Uterine smooth muscle cell (primary cell): ENCODE measurements at places on chromosomes 16 and 17. TPM values are rescaled to one million over a fixed set of nuclear protein-coding genes. Genes with fewer than 3 reads are reported as not detected.

Gene CLDN7
- total RNA-seq = 2.1 and 4.5 TPM in 2 replicates

Gene ARHGAP23
- 37.5 and 57.9 TPM in 2 replicates for total RNA-seq

Gene CCDC144A
- 0.33 and 9.1 TPM in 2 replicates for total RNA-seq

Gene MYH8
- total RNA-seq = under 0.01 TPM in 1 of 2 replicates, not detected in the other

Gene SOX9
- 2.9 and 3.2 TPM in 2 replicates for total RNA-seq

Gene MYLK3
- 0.11 and 0.37 TPM in 2 replicates for total RNA-seq

Gene GSDMA
- total RNA-seq = not detected in 2 replicates

Gene LITAFD
- total RNA-seq = not detected in 2 replicates

Gene CDH1
- total RNA-seq = not detected in 2 replicates

Gene APOH
- total RNA-seq = not detected in 2 replicates

Gene ACE
- 4.6 and 7.6 TPM in 2 replicates for total RNA-seq

Gene NUPR1
- 12.1 and 30.9 TPM in 2 replicates for total RNA-seq

Gene MYH4
- total RNA-seq = not detected in 2 replicates

Gene KNOP1
- total RNA-seq = 9.7 and 11.6 TPM in 2 replicates

Gene NUDT7
- 4.7 and 11.2 TPM in 2 replicates for total RNA-seq

Gene LDAF1
- total RNA-seq = 59.8 and 107 TPM in 2 replicates

Gene C16orf92
- total RNA-seq = not detected in 2 replicates

Gene CACNG3
- total RNA-seq = not detected in 2 replicates

Gene KRTAP3-1
- not detected in 2 replicates for total RNA-seq

Gene CCL1
- total RNA-seq = not detected in 2 replicates

Gene SLC6A2
- not detected in 2 replicates for total RNA-seq

Gene PRR14
- 4.8 and 5.1 TPM in 2 replicates for total RNA-seq

Gene EPX
- not detected in 2 replicates for total RNA-seq

Gene ZC3H7A
- 57.5 and 58.3 TPM in 2 replicates for total RNA-seq

Gene GP2
- not detected in 2 replicates for total RNA-seq

Gene RHOT1
- total RNA-seq = 45.6 and 49.4 TPM in 2 replicates

Gene EXOC3L1
- 0.11 and 0.12 TPM in 2 replicates for total RNA-seq

Gene TBC1D26
- under 0.01 TPM in 2 replicates for total RNA-seq

Gene ST6GALNAC2
- 0.89 and 1.4 TPM in 2 replicates for total RNA-seq

Gene KRTAP2-1
- total RNA-seq = not detected in 2 replicates

Gene STH
- not detected in 2 replicates for total RNA-seq

Gene HS3ST3B1
- 14.5 and 19.7 TPM in 2 replicates for total RNA-seq

Gene TBC1D3L
- 2.1 and 3.9 TPM in 2 replicates for total RNA-seq

Gene HLF
- total RNA-seq = 0.33 TPM in 1 of 2 replicates, not detected in the other
